ENCODE measurements at places on chromosomes 7 and 10. TPM values are rescaled to one million over a fixed set of nuclear protein-coding genes. Genes with fewer than 3 reads are reported as not detected.

DNA sequence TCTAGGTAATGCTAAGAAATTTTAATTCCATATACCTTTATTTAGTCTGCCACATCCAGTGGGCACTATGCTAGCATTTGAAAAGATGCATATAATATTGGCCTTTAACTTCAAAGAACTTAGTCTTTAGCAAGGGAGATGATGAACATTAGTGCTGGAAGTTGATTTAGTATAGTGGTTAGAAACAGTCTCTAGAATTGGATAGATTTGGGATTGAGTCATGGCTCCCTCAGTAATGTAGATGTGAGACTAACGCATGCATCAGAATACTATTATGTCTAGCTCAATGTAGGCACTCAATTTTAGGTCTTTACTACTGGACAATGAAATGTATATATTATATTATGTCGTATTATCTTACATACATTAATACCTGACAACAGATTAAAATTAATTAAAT is 5.8 kb downstream of the DKK1 start:
- no peak overlapping the region for H3K4me3 ChIP-seq
- H3K27ac ChIP-seq, result no peak overlapping the region
- no peaks in the 10 kb centered on the region for H3K4me1 ChIP-seq
- DNase-seq, result no peak
- H3K36me3 ChIP-seq, result no peaks in the 10 kb centered on the region

DNA sequence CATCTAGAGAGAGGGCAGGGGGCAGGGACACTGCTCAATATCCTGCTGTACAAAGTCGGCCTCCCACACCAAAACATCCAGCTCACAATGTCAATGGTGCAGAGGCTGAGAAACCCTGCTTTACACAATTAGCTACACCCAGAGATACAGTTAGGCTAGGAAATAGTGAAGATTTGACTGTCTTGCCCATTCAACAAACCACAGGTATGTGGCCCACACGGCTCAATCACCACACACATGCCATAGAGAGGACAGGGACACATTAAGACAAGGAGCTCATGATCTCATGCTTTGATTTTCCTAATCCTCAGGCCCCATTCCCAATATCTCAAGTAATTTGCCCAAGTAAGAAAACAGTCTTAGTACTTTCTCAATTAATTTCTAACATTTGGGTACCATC is 110.4 kb downstream of the OSBPL3 start:
- H3K4me1 ChIP-seq, result no peaks in the 10 kb centered on the region
- no peak overlapping the region for H3K27ac ChIP-seq
- no peak for DNase-seq
- H3K4me3 ChIP-seq, result no peak overlapping the region
- no peaks in the 10 kb centered on the region for H3K36me3 ChIP-seq

DNA sequence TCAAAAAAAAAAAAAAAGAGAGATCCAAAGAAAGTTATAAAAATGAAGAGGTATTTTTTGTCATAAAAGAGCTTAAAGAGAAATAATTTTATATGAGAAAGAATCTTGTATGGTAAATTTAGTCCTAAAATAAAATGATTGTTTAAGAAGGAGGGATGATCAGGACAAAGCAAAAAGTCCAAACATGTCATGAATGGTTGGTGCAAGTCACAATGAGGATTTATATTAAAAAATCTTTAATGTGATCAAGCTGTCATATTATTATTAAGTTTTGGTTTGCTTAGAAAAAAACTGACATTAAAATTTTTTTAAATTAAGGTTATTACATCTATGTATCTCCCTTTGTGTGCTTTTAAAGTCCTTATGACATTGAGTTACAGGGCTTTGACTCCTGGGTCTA is 220.4 kb downstream of the TMEM26 start:
- H3K27ac ChIP-seq, result no peak overlapping the region
- H3K27me3 ChIP-seq, result no peaks in the 10 kb centered on the region

- H3K27ac ChIP-seq, result no peak overlapping the region
- H3K36me3 ChIP-seq, result no peaks in the 10 kb centered on the region
- H3K4me1 ChIP-seq, result no peaks in the 10 kb centered on the region
- DNase-seq, result peak; percentile 7
These were observed 29.6 kb downstream of the ABCB4 start for GRCh38 chr7:87445897-87446296.

The AUTS2 gene
- 28.6 TPM for total RNA-seq

GRCh38 chr7:90574820-90575187 is 21.3 kb upstream of the CDK14 start:
- H3K4me1 ChIP-seq, result no peaks in the 10 kb centered on the region
- no peak overlapping the region for H3K4me3 ChIP-seq
- no peak for DNase-seq

DNA sequence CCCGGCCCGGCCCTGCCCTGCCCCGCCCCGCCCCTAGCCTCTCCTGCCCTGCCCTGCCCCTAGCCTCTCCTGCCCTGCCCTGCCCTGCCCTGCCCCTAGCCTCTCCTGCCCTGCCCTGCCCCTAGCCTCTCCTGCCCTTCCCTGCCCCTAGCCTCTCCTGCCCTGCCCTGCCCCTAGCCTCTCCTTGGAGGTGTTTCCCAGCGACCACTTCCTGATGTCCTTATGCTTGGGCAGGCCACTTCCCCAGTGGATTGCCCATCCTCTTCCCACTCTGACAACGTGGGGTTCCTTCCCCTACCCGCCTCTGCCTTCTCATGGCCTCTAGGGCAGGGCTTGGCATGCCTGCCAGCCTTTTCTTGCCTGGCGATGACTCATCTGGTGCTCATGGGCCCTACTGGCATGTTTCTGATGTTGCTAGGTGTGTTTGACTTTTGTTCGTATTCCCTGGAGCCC is 21.2 kb downstream of the PRXL2A start:
- H3K27me3 ChIP-seq, result no peaks in the 10 kb centered on the region
- H3K36me3 ChIP-seq, result peaks cover 49% of the 10 kb centered on the region
- DNase-seq, result no peak
- H3K27ac ChIP-seq, result no peak overlapping the region
- no peaks in the 10 kb centered on the region for H3K4me1 ChIP-seq
- no peak overlapping the region for H3K4me3 ChIP-seq

DNA sequence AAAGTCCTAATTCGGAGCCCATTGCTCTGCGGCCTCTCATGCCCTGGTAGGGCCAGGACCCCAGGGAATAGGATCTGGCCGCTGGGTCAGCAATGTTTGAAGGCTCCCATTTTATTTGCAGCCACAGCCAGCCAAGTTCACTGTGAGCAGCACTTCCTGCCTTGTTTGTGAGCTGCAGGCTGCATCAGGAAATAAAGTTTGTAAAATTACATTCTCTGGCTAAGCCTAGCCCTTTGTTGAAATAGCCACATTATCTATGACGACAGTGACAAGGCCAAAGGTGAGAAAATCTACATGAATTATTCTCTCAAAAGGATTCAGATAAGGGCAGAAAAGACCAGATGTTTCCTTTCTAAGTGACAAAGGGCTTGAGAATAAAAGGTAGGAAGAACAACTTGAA is 23.7 kb upstream of the ITGB1 start:
- no peaks in the 10 kb centered on the region for H3K36me3 ChIP-seq
- H3K4me1 ChIP-seq, result peaks cover 11% of the 10 kb centered on the region
- no peaks in the 10 kb centered on the region for H3K27me3 ChIP-seq

DNA sequence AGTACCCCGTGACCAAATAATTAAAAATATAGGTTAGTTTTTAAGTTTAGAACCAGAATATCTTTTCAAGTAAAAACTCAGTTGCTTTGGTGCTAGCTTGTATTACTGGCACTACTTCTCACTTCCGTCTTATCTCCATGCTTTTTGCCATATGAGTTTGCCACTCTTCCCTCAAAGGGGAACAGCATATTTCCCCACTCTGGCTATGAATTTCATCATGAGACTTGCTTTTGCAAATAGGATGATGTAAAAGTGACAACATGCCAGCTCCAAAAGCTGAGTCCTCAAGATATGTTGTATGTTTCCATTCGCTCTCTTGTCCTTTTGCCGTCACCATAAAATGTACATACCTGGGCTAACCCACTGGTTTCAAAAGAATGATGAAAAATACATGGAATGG is 178.1 kb upstream of the SEMA3A start:
- H3K4me1 ChIP-seq, result no peaks in the 10 kb centered on the region
- H3K27ac ChIP-seq, result no peak overlapping the region
- no peaks in the 10 kb centered on the region for H3K27me3 ChIP-seq
- no peak for DNase-seq

DNA sequence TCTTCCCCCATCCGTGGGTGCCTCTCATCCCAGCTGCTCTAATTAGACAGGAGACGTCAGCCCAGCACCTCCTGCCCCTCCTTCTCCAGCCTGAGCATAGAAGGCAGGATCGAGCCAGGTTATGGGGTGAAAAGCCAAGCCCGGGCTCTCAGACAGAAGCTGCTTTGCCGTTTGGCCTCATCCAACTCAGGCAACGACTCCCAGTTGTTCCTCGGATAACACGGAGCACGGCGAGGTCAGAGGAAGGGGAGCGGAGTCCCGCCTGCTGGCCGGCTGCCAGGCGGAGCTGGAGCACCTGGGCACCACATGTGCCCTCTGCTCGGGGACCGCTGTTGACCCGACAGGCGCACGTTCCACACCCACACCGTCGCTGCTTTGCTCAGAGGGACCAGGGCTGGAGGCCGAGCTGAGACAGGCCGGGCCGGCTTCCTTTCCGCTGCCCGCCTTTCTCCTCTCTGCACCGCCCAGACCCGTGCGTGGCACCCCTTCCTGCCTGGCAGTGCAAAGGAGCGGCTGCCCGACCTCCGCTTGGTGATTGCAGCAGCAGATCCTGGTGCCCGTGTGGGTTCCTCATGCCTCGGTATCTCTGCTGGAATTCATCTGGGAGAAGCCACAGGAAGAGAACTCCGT is 21.6 kb upstream of the UNCX start:
- no peak overlapping the region for H3K4me3 ChIP-seq
- H3K36me3 ChIP-seq, result no peaks in the 10 kb centered on the region
- H3K27ac ChIP-seq, result no peak overlapping the region

The CPEB3 gene
- total RNA-seq, result 2.0 TPM

The SEMA3D gene
- total RNA-seq, result 19.8 TPM

- H3K27me3 ChIP-seq, result no peaks in the 10 kb centered on the region
- no peaks in the 10 kb centered on the region for H3K36me3 ChIP-seq
- peaks cover 25% of the 10 kb centered on the region for H3K4me1 ChIP-seq
- H3K27ac ChIP-seq, result no peak overlapping the region
- H3K4me3 ChIP-seq, result no peak overlapping the region
These were observed 16.6 kb upstream of the GNA12 start for GRCh38 chr7:2860627-2861133.

DNA sequence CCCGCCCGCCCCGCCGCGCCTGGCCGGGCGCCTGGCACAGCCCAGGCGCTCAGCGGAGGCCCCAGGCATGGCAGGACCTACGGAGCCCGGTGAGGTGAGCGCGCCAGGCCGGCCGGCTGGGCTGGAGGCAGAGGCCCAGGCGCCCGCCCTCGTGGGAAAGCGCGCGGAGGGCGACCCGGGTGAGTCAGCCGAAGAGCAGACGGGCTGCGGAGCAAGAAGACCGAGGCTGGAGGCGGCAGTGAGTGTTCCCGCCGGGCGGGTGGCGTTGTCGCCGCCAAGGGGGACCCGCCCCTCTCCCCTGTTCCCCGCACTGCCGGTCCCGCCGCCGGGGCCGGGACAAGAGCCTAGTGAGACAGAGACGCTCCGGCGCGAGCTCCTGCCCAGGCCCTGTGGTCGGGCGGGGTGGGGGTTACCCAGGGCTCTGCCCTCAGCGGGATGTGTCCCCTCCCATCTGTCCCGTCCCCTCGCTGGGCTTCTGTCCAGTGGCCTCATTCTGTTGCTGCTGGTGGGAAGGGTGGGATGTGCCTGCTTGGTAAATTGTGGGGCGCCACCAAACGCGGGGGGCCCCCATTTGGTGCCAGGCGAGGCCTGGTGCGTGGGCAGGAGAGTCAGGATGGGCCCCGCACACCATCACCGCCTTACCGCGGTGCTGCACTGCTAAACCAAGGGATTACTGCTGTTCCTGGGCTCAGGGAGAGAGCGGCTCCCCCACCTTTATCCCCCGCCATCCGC is 17.0 kb upstream of the NODAL start:
- no peaks in the 10 kb centered on the region for H3K36me3 ChIP-seq
- peaks cover 37% of the 10 kb centered on the region for H3K27me3 ChIP-seq
- DNase-seq, result peak; percentile 62

The CPA2 gene
- total RNA-seq, result 0.44 TPM

The KCP gene
- 0.58 TPM for total RNA-seq

GRCh38 chr10:86654411-86655172 is at the start of gene OPN4:
Gene OPN4 (plus strand): TSS chr10:86654547. CDS start chr10:86654784, 237 bp downstream.
- peaks cover 1% of the 10 kb centered on the region for H3K27me3 ChIP-seq
- no peak for DNase-seq
- peaks cover 44% of the 10 kb centered on the region for H3K4me1 ChIP-seq
- H3K27ac ChIP-seq, result no peak within 1 kb of the TSS
- H3K36me3 ChIP-seq, result no peaks in the 10 kb centered on the region
